Activated naive CD4-positive, alpha-beta T cell treated with anti-CD3 and anti-CD28 coated beads, Interleukin-2, amount 10 ng/mL, durations not matched to agents 7 days and 5 days (primary cell): ENCODE measurements at places on chromosomes 6 and 20.
A peak's percentile ranks its signal among the peaks of the same experiment; 100 is the strongest.

- DNase-seq: no peak
These were observed 199.2 kb upstream of the PRDM1 start for GRCh38 chr6:105886814-105887544.

DNA sequence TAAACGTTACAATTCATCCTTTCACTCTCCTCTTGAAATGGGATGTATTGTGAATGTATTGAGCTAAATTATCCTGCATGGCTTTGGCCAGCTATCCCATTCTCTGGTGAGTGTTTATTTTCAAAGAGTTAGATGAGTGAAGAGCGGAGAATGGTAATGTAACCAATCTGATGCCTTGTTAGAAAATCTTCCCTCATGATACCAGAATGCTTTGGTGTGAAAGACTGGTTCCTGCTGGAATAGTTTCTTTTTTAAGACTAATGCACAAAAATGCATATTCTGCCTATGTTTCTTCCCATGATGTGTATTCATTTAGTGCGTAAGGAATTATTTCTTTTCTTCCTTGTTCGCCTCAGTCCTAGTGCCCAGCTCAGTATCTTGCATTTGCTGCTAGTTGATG lies 506.7 kb downstream of the PRKN start:
- no peak for DNase-seq

DNA sequence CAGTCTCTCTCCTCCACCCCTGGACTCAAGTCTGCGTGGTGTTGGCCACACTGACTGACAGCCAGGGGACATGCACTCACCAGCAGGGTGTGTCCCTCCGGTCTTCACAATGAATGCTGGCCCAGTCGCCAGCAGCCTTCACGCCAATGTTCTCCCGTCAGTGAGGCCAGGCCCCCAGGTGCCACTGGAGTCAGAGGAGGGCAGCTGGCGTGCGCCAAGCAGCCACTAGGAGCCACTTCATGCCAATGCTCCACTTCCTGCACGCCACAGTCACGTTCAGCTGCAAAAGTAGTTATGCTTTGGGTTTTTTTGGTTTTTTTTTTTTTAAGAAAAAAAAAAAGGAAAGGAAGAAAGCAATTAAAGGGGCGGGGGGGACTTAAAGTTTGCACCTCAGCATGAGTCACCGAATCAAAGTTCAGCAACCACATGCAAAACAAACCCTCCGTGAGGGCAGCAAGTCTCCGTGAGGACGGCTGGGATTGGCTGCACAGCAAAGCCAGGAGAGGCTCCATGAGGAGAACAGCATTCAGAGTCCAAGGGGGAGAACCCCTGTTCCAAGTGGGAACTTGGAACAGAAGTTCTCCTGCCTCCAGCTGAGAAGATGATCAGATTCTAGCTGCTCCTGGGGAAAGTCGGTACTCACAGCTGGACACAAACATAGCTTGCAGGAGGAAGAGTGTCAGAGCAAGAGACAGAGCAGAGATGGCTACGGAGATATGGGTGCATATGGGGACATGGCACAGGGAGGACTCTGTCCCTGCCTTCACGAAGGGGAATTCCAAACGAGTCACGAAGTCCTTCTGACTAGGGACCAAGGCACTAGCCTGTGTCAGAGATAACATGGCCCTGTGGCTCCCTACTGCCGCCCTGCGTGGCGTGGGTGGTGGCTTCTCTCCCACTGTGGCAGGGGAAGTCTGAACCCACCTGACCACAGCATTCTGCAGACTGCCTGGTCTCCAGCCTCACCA lies at the start of gene ZC3H12D:
Gene ZC3H12D (minus strand): TSS at position 282 of the 968 bp plus-strand sequence. CDS start 10,471 bp downstream, outside the sequence.
- peak; percentile 87 for DNase-seq

DNA sequence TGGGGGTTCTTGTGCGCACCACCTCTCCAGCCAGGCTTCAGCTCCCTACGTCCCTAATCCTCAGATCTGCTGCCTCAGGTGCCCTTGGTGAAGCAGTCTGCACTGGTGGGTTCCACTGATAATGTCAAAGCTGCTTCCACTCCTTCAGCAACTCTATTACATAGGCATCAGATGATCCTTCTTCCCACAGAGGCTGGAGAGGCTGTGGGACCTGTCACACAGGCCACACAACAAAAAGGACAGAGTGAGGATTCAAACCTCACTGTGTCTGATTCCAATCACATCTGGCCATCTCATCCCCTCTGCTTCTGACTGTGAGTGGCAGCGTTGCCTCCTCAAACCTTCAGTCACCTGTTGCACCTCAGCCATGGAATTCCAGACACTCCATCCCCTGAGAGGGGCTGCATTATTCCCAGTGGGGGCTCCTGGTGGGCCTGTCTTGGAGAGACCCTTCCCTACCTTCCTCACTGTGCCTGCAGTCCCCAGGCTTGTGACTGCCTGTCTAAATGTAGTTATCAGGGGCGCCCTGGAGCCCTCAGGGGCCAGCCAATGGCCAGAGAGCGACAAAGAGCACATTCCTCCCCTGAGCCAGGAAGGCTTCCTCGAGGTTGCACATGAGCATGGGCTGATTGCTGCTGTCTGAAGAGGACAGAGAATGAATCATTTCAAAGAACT lies 211.4 kb upstream of the ECI2 start:
- DNase-seq: no peak

- no peak for DNase-seq
These were observed 18.3 kb upstream of the WFDC9 start for GRCh38 chr20:45649312-45649863.

DNA sequence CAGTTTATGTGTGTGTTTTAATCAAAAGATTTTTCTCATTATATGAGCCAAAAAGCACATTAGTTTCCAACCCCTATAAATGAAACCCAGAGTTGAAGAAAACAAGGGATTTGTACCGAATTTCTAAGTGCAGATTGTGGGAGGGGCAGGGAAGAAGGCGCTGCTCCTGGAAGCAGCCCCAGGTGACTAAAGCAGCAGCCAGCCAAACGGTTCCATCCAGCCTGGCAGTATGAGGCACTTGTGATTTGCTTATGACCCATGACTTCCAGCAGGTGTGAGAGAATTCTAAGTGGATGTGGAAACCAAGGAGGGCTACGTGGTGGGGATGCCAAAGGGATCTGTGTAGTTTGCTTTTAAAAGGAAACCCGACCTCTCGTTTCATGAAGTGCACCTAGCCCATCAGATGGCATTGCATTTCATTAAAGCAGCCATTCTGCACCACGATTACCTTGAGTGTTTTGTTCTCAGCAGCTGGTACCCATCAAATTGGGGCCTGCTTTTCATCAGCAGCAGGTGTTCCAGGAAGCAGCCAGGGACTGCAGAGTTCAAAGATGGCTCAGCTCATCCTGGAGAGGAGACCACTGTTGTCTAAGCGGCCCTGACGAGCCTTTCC lies 79.1 kb downstream of the DTD1 start:
- DNase-seq: no peak

DNA sequence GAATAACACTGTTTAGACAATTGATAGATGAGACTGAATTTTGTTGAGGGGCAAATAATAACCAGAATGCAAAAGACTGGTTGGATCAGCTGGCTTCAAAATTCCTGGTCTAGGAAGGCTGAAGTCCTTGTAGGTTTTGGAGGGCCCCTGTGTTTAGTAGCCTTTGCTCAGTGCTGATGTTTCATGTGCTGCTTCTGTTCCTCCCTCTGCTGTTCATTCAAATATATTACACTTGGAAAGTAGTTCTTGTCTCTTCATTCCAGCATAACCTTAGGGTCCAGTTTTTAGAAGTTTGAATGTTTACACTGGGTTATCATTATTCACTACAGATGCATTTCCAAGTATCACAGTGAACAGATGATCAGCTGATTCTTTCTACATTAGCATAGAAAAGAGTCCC lies 72.5 kb downstream of the FLRT3 start:
- no peak for DNase-seq

GRCh38 chr6:6982663-6983062 lies 125.1 kb upstream of the RREB1 start:
- DNase-seq: no peak

DNA sequence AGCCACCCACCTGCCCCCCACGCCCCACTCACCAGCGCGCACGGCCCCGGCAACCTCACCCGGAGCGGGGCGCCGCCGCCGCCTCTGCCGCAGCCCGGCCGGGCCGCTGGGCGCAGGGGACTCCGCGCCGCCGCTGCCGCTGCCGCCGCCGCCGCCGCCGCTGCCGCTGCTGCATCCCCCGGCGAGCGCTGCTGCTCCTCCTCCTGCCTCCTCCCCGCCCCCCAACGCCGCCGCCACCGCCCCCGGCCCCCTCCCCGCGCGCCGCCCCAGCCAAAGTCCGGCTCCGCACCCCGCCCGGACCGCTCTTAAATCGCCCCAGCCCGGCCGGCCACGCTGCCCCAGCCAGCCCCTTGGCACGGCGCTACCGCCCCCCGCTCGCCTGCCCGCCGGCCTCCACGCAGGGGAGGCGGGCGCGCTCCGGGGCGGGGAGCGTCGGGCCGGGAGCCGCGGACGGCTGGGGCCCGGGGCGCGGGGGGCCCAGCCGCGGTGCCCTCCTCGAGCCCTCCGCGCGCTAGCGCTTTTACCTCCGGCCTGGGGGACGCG lies at the start of gene SULF2:
Gene SULF2 (minus strand): TSS at position 171 of the 543 bp plus-strand sequence. CDS start 28,118 bp downstream, outside the sequence.
- DNase-seq: no peak

DNA sequence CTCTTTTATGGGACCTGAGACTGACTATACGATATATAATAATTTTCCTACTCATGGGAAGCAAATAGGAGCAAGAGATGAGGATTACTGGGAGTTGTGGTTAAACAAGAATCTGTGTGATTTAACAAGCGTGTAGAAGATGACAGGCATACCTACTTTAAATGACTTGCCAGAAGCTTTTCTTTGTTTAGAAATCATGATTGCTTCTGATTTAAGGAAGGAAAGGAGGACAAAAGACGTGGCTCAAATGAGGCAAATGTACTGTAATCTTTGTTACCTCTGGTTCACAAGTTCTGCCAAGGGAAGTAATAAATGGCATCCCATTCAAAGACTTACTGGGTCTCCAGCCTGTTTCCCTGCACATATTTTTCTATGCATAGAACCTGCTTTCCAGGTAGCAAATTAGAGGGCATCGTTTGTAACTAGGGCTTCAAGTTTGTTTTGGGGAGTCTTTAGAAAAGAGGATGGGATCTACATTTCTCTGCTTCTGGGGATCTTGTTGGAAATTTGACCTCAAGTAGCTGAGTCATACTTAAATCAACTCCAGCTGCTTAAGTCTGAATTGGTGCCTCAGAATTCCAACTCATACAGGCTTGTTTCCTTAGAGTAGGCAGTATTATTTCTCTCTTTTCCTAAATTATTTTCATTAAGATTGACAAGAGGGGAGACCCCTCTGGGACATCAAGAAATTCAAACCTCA lies 2.9 kb upstream of the TRMT11 start:
- DNase-seq: no peak

GRCh38 chr6:121849477-121849876 lies 414.0 kb downstream of the GJA1 start:
- peak; percentile 43 for DNase-seq

DNA sequence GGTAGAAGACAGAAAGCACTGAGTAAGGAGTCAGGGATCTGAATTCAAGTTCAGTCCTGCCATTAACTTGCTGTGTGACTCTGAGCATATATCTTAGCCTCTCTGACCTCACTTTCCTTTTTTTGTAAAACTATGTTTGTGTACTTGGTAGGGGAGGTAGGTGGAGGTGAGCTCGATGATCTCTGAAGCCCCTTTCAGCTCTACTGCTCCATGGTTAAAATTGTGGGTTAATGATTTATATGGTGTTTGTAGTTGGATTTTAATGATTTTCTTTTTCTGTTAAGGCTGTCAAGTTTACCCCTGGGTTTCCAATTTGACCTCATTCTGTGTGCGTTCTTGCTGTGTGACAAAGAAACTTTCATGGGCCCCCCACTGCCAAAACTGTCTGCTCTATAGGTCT lies 124.1 kb downstream of the CD164 start:
- no peak for DNase-seq

- DNase-seq: peak; percentile 86
These were observed 7.3 kb downstream of the VWA7 start for GRCh38 chr6:31769684-31770371.

GRCh38 chr6:87729965-87730719 lies 28.1 kb upstream of the AKIRIN2 start:
- DNase-seq: no peak

GRCh38 chr6:81575442-81575841 lies 177.0 kb downstream of the TENT5A start:
- no peak for DNase-seq

GRCh38 chr6:81977486-81977885 lies 225.0 kb upstream of the TENT5A start:
- no peak for DNase-seq

DNA sequence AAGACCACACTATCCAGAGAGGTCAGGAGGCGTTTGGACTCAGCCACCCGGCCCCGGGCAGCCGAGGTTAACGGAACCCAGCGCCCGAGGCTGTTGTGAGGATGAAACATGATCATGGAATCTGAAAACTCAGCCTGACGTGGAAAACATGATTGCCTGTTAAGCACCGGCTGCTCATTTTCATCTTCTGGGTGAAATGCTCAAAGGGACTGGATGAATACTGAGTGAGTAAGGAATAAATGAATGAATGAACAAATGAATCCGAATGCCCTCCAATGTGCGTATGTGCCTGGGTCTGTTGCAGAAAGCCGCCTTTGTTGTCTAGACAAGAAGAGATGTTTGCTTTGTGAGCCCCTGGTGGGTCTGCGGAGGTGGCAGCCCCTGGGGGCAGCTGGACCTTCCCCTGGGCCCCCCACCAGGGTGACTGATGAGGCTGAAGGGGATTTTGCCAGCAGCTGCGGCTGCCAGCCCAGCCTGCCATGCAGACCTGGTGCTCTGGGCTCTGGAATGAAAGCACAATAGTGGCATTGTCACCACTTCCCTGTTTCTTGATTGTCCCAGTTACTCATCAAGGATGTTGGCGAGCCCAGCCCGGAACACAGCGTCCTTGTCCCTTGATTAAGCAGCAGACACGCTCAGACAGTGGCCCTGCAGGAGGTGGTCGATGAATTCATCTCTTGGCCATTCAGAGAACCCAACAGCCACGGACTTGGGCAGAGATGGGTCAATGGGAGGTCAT lies 211.1 kb downstream of the ANKRD60 start:
- DNase-seq: no peak

- DNase-seq: no peak
These were observed 99.2 kb downstream of the NOL4L start for GRCh38 chr20:32485770-32486478.

GRCh38 chr20:13102694-13103093 lies 93.9 kb downstream of the SPTLC3 start:
- no peak for DNase-seq

DNA sequence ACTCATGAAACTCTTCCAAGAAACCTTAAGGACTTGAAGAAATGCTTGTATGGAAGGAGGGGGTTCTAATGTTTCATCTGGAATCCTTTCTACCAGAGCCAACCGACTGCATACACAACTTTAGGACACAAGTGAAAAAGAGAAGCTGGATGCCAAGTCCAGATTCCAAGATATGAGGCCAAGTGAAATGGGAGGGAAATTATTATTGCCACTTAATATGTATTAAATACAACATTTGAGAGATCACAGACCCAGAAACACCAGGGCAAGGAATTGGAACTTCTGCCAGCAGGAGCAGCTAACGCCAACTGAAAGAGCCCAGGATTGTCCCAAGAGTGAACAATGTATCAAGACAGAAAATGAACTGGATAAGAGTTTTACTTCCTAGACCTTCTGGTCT lies 144.2 kb downstream of the ARHGAP18 start:
- DNase-seq: no peak

GRCh38 chr6:167113047-167113754 lies 9.7 kb upstream of the CCR6 start:
- no peak for DNase-seq
